Bronchus fibroblast of lung (primary cell): ENCODE measurements at places on chromosomes 5 and 9. TPM values are rescaled to one million over a fixed set of nuclear protein-coding genes. Genes with fewer than 3 reads are reported as not detected.

GNA14 gene
- under 0.01 and 0.17 TPM in 2 replicates for total RNA-seq

BTNL8 gene
- total RNA-seq: not detected in 2 replicates

IL33 gene
- 0.15 and 0.17 TPM in 2 replicates for total RNA-seq

SLC6A19 gene
- total RNA-seq: not detected in 2 replicates

ENHO gene
- total RNA-seq: not detected in 2 replicates

TAF11L11 gene
- total RNA-seq: not detected in 2 replicates

ACSL6 gene
- total RNA-seq: under 0.01 TPM in 1 of 2 replicates, not detected in the other

PNPLA7 gene
- under 0.01 and 0.50 TPM in 2 replicates for total RNA-seq

MLLT3 gene
- 10.0 and 10.8 TPM in 2 replicates for total RNA-seq

CCL21 gene
- total RNA-seq: not detected in 2 replicates

CDH9 gene
- total RNA-seq: not detected in 2 replicates

SMIM33 gene
- total RNA-seq: not detected in 2 replicates

TAF11L9 gene
- total RNA-seq: not detected in 2 replicates

KIF4B gene
- total RNA-seq: not detected in 2 replicates

ACER2 gene
- 0.84 and 0.89 TPM in 2 replicates for total RNA-seq

PCSK1 gene
- total RNA-seq: under 0.01 TPM in 1 of 2 replicates, not detected in the other

VCAN gene
- 82.5 and 84.9 TPM in 2 replicates for total RNA-seq

ARPC5L gene
- 27.9 and 33.6 TPM in 2 replicates for total RNA-seq

PCA3 gene
- not detected in 2 replicates for total RNA-seq

TMEM174 gene
- total RNA-seq: not detected in 2 replicates

GDA gene
- total RNA-seq: under 0.01 and 0.34 TPM in 2 replicates

SHISAL2B gene
- total RNA-seq: not detected in 2 replicates

SPINK4 gene
- total RNA-seq: not detected in 2 replicates

SLCO6A1 gene
- total RNA-seq: not detected in 2 replicates

TRPM6 gene
- under 0.01 TPM in 2 replicates for total RNA-seq

AK1 gene
- 73.0 and 87.0 TPM in 2 replicates for total RNA-seq

GARIN3 gene
- total RNA-seq: not detected in 2 replicates

PTPDC1 gene
- total RNA-seq: 4.8 and 5.2 TPM in 2 replicates

PCDHGB7 gene
- total RNA-seq: 6.1 and 7.2 TPM in 2 replicates

SEC16A gene
- total RNA-seq: 27.6 and 33.7 TPM in 2 replicates

PCDHB2 gene
- 0.34 and 0.45 TPM in 2 replicates for total RNA-seq

RALGPS1 gene
- total RNA-seq: 0.67 and 2.7 TPM in 2 replicates

CCDC171 gene
- total RNA-seq: 0.84 and 1.5 TPM in 2 replicates

GABRG2 gene
- not detected in 2 replicates for total RNA-seq

GZMA gene
- not detected in 2 replicates for total RNA-seq

DMRTA1 gene
- 0.15 and 0.17 TPM in 2 replicates for total RNA-seq

PCDHGA7 gene
- total RNA-seq: 0.50 and 0.89 TPM in 2 replicates

PAEP gene
- total RNA-seq: not detected in 2 replicates

GPR150 gene
- total RNA-seq: 0.34 and 0.59 TPM in 2 replicates

RASA1 gene
- 26.8 and 30.9 TPM in 2 replicates for total RNA-seq

PCDHGA4 gene
- total RNA-seq: 1.0 and 1.3 TPM in 2 replicates

HAVCR2 gene
- under 0.01 and 0.17 TPM in 2 replicates for total RNA-seq

KIF24 gene
- 3.7 and 4.0 TPM in 2 replicates for total RNA-seq

ZFR gene
- total RNA-seq: 38.8 and 47.9 TPM in 2 replicates

SLC44A1 gene
- 18.7 and 19.5 TPM in 2 replicates for total RNA-seq

TMEM215 gene
- not detected in 2 replicates for total RNA-seq

COL15A1 gene
- 2.2 and 2.4 TPM in 2 replicates for total RNA-seq

FRMPD1 gene
- not detected in 2 replicates for total RNA-seq

TGFBI gene
- 178 and 182 TPM in 2 replicates for total RNA-seq

TSSK1B gene
- total RNA-seq: not detected in 2 replicates

ATP6V1G1 gene
- 90.8 and 93.3 TPM in 2 replicates for total RNA-seq

ANKDD1B gene
- total RNA-seq: 0.15 TPM in 1 of 2 replicates, not detected in the other

F2R gene
- total RNA-seq: 91.6 and 99.5 TPM in 2 replicates

VAV2 gene
- 8.7 and 8.8 TPM in 2 replicates for total RNA-seq

NOXA1 gene
- total RNA-seq: 0.15 and 0.17 TPM in 2 replicates

SIMC1 gene
- 9.6 and 12.6 TPM in 2 replicates for total RNA-seq

CACNA1B gene
- total RNA-seq: under 0.01 TPM in 2 replicates

PCDHAC2 gene
- not detected in 2 replicates for total RNA-seq

FAM81B gene
- not detected in 2 replicates for total RNA-seq

FGFR4 gene
- 8.8 and 9.1 TPM in 2 replicates for total RNA-seq
